ENCODE measurements at places on chromosomes 3 and 15. TPM values are rescaled to one million over a fixed set of nuclear protein-coding genes. Genes with fewer than 3 reads are reported as not detected.
A peak's percentile ranks its signal among the peaks of the same experiment; 100 is the strongest.

ATRIP gene
- polyA plus RNA-seq, result 14.3 TPM

GRCh38 chr3:114553949-114554593, 260.2 kb downstream of the TIGIT start:
- DNase-seq, result no peak

GRCh38 chr3:170440344-170440743, 21.7 kb downstream of the CLDN11 start:
- DNase-seq, result no peak

DNA sequence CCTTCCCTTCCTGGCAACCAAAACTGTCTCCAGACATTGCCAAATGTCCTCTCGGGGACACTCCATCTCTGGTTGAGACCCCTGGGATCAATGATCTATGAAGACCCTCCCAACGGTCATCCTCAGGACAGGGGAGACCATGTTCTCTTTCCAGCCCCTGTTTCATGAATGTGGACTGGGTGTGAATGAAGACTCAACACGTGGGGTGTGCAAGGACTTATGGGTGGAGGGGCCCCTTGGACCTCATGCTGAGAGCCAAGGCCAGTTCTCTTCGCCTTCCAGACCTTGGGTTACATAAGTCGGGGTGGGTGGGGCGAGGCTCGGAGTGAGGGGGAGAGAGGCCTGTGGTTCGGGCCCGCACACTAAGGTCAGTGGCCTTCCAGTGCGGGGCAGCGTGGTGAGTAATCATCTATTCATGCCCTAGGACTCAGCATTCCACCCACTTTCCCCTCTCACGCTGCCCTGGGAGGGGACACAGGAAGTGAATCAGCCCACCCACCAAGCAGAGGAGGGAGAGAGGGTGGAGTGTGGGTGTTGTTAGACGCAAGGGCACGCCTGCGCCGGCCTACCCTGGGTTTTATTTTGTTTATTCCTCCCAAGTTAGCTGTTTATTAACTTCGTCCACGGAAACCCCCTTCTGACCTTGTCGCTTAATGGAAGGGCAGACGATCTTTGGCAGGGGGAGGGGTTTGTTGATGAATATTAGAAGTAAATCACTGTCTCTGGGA, 6.7 kb downstream of the PAQR5 start:
- peak; percentile 34 for DNase-seq

- DNase-seq, result no peak
These were observed 83.1 kb downstream of the GAP43 start for GRCh38 chr3:115706311-115706829.

- DNase-seq, result no peak
These were observed 96.1 kb downstream of the IGF2BP2 start for GRCh38 chr3:185728630-185729336.

- DNase-seq, result no peak
These were observed 348.4 kb upstream of the PLSCR5 start for GRCh38 chr3:146953511-146953981.

- no peak for DNase-seq
These were observed 30.2 kb downstream of the TSPAN3 start for GRCh38 chr15:77040673-77041072.

TLR9 gene
- 0.09 TPM for polyA plus RNA-seq

DNA sequence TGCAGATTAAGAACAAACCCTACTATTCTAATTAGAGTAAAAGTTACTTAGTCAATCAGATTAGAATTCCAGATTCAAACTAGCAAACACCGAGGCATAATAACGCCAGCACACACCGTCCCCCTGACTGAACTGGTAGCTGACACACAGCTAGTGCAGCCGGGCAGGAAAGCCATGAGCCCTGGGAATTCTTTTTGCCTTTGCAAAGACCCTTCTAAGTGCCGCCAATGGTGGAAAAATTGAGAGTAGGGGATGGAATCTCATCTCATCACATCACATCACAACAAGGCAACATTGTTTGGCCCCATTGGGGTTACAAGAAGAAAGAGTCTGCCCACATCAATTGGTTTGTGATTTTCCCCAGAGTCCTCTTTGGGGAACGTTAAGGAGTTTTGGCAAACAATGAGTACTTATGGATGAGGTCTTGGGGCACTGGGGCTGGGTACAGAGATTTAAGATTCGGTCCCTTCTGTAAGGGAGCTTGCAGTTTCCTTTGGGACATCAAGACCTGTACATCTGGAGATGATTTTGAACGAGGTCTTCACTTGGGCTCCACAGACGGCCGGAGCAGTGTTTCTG, 120.4 kb upstream of the MEF2A start:
- no peak for DNase-seq

ST8SIA2 gene
- 6.0 TPM for polyA plus RNA-seq

STRIT1 gene
- 1.5 TPM for polyA plus RNA-seq

NR1I2 gene
- 0.65 TPM for polyA plus RNA-seq

- DNase-seq, result no peak
These were observed 104.7 kb upstream of the TNIK start for GRCh38 chr3:171564748-171565480.

GRCh38 chr3:144524531-144524930, 552.9 kb downstream of the DIPK2A start:
- DNase-seq, result no peak

SLC12A8 gene
- 10.3 TPM for polyA plus RNA-seq

DNA sequence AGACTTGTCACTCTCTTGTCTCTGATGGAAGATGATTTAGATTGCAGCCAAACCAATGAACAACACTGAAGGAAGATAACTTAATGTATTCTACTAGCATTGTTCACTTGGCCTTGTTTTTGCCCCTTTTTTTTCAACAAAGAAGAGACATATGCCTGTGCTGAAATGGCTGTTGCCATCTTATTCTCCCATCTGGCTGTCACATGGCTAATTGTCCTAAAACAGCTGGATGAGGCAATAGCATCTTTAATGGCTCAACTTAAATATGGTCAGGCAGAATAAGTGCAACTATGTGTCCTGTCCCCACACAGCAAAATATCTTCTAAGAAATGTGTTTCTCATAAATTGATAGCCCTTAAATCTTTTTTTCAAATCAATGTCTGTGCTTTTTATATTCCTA, 576.9 kb downstream of the TUSC7 start:
- DNase-seq, result no peak

- peak; percentile 66 for DNase-seq
These were observed 5.3 kb upstream of the SPESP1 start for GRCh38 chr15:68924866-68925560.

- DNase-seq, result no peak
These were observed 307.3 kb upstream of the CTDSPL start for GRCh38 chr3:37554364-37554763.

GRCh38 chr15:82108489-82109078, 62.8 kb upstream of the MEX3B start:
- no peak for DNase-seq

DNA sequence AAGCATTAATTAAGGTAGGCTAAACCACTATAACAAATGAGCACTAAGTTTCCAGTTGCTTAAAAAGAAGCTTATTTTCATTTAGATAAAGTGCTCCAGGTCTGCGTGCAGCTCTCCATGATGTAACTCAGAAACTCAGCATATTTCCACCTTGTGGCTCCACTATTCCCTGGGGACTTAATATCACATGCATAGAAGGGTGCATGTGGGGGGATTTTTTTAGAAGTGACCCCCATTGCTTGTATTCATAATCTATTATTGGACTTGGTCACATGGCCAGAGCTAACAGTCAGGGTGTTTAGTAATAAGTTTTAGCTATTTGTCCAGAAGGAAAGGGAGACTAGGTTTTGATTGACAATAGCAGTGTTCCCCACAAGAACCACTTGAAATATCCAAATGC, 86.8 kb downstream of the TMCO5A start:
- no peak for DNase-seq
